ENCODE measurements at places on chromosomes 12 and 14.

DNA sequence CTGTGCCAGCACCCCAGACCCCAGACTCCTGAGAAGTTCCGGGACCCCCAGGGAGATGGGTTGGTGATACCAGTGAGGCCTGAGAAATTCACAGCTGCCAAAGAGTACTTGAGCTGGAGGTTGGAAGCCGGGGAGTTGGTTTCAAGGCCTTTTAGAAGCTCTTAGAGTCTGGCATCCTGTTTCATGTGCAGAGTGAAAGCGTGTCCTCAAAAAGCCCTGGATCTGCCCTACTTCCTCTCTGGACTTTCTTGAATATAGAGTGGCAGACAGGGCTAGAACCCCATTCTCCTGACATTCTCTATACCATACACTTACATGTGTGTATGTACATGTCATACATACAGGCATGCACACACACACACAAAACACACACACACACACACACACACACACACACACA is 31.3 kb upstream of the PPM1A start:
- no peak for DNase-seq

DNA sequence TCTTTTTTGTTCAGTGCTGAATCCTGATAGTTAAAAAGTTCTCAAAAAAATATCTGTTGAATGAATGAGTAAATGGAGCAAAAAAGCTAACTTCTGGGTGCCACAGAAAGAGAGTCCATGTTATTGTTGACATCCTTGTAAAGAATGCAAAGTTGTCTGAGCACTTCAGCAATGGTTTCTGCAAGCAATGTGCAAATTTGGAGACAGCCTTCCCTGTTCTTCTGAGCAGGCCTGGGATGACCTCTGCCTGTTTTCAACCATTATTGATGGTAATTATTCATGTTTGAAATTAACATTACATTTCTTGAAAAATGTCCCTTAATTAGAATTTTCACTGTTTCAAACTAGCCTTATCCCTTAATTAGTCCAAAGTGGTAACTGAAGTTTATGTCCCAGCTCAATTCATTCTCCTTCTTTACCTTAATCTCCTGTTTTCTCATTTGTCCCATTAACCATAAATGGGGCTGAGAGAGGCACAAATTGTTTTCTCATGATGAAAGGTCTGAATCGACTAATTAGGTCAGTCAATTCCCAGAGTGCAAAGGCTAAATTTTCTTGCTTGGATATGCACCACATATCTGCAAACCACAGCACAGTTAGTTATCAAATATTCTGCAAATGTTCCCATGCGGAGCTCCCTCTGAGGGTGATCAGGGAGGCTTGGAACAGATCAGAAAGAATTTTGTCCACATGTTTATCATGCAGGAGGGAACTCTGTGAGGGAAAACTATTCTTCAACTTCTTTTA is 139.4 kb upstream of the KRR1 start:
- no peak for DNase-seq

DNA sequence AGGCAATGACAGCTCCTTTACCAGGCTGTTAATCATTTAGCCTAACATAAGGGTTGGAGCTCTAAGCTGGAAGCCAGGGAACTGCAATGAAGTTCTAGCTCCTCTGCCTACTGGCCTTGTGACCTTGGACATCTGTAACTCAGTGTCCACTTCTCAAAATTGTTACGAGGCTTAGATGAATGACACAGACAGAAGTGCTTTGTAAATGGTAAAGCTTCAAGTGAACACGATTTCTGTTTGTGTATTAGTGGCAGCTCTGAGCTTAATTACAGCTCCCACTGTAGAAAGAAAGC is 122.8 kb downstream of the EML1 start:
- DNase-seq: no peak

DNA sequence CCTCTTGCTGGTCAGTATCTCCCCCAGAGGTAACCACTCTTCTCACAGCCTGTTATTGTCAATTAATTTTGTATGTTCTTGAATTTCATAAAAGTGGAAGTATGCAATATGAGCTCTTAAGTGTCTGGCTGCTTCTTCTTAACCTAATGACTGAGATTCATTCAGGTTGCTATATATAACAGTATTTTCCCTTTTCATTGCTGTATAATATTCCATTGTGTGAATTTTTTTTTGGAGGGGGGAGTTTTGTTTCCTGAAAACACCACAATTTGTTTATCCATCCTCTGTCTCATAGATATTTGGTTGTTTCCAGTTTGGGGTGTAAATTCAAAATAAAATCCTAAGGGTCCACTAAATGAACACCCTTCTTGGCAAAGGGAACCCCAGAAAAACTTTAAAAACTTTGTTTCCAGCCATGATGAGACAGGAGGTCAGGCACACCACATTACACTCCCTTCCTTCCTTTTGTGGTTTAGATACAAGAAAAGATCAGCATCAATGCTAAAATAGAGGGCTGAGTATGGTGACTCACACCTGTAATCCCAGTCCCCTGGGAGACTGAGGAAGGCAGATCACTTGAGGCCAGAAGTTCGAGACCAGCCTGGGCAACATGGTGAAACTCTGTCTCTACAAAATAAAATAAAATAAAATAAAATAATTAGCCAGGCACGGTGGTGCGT is 4.1 kb upstream of the DAO start:
- no peak for DNase-seq

GRCh38 chr12:107668320-107669098 is 17.1 kb upstream of the PWP1 start:
- DNase-seq: no peak

DNA sequence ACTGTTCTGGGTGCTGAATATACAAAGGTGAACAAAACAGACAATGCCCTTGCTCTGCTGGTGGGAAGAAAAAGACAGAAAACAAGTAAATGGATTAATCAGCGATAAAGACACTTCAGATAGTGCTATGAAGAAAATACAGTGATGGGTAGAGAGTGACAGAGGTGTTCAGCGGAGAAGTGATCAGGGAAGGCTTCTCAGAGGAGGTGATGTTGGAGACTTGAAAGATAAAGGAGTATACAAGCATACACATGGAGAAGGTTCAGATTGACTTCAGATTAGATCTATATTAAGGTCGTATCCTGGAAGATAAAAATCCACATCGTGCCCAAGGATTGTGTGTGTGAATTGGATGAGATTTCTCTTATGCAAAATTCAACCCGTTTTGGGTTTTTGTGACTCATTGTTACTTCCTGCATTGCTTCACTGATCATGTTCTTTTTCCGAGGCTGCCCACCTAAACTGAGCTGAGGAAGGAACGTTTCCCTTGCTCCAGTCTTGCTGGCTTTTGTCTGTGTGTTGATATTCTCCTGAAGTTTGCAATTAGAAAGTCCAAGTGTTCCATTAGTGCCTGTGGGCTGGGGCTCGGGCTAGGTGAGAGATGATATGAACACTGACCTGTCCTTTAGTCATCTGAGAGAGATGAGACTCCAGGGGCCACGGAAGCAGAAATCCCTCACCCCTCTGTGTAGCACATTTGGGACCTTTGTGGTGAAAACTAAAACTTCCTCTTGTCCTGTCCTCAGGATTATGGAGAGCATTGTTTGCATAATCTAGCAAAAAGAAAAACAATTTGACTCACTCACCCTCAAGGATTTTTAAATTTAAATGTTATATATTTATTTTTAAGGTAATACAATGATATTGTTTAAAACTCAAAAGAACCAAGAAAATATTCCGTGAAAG is 27.6 kb downstream of the PLXNC1 start:
- no peak for DNase-seq

GRCh38 chr14:91216731-91217226 is 27.7 kb downstream of the GPR68 start:
- no peak for DNase-seq

GRCh38 chr14:24434036-24434435 is 4.3 kb downstream of the KHNYN start:
- no peak for DNase-seq

DNA sequence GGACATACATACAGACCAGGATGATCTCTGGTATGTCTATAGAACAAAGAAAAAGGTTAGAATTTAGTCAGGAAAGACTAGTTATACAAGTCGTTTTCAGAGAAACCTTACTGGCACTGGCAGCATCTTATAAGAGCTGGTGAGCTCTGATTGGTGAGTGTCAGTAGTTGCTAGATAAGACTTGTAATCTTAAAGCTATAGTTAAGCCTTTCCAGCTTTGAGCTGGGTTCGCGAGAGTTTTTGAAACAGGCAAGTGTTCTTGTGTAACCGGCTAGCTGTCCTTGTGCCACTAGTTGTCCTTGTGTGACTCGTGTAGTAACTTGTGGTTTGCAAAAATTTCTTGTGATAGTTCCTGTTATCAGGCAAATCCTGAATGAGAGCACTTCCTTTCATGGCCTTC is 740.9 kb downstream of the GALC start:
- no peak for DNase-seq

DNA sequence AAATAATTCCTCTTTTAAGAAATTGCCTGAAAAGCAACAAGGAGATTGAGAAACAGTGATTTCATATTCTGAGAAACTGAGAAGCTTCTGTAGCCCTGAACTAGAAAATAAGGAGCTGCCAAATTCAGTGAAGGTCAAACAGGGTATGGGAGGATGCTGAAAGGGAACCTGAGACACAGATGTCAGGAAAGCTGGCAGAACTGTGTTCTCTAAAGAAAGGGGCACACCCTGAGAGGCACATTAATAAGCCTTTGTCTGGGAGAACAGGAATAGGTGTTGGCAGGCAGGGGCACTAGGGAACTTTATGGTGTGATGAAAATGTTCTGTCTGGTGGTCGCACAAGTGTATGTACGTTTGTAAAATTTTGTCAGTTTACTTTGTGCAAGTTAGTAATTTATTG is 29.6 kb downstream of the VRK1 start:
- DNase-seq: no peak

DNA sequence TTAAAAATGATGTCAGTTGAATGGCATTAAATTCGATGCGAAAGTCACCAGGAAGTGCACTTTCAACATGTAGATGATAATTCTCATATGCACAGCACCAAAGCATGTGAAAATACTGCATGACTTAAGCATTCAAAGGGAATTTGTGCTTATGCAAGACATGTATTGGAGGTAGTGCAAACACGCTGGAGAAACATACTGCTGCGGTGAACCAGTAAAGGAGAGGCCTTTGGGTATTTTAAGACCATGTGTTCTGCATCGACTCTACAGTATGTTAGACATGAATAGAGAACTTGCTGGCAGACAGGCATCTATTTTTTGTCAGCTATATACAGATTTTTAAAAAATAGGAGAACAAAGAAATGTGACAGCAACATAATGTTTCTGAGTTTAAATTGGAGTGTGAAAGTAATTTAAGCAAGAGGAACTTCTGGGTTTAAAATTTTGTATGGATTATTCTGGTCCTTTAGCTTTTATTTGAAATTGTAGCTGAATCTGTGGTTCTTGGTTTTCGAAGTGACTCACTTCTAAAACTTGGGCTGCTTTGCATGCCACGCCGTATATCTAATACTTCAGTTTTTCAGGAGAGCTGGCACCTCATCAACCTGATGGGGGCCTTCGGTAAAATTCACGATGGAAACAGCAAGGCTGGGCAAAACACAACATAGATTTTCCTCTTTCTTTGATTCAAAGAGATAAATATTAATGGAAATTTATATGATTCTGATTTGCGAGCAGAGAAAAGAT is 408.7 kb downstream of the APAF1 start:
- DNase-seq: no peak

GRCh38 chr14:95505030-95505589 is 11.3 kb downstream of the SYNE3 start:
- no peak for DNase-seq

DNA sequence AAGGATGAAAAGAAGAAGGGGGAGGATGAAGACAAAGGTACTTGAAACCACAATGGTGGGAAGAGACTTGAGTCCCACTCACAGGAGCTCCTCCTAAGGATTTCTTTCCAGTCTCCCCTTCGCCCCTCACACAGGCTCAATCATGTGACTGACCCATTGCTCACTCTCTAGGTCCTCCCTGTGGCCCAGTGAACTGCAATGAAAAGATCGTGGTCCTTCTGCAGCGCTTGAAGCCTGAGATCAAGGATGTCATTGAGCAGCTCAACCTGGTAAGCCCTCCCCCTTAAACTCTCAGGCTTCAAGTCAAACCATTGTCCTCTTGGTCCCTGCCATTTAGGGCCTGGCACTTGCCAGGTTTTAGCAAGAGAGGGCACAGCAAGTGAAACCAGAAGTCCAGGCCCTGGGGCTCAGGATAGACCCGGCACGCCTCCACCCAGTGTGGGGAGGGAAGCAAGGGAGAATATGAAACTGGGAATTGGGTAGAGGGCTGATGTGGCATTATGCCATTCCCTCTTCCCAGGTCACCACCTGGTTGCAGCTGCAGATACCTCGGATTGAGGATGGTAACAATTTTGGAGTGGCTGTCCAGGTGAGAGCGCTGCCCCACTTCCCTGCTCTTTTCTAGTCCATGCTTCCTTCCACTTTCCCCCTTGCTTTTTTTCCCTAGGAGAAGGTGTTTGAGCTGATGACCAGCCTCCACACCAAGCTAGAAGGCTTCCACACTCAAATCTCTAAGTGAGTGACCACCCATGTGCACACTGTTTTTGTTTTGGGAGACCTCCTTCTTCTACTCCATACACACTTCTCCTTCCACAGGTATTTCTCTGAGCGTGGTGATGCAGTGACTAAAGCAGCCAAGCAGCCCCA is 1.8 kb downstream of the PSME1 start:
- no peak for DNase-seq

- no peak for DNase-seq
Observed at GRCh38 chr14:68190032-68190431, 370.5 kb downstream of the RAD51B start.

GRCh38 chr12:38872561-38872960 is 32.8 kb downstream of the CPNE8 start:
- no peak for DNase-seq

GRCh38 chr14:75101491-75101890 is 25.4 kb downstream of the NEK9 start:
- DNase-seq: no peak

DNA sequence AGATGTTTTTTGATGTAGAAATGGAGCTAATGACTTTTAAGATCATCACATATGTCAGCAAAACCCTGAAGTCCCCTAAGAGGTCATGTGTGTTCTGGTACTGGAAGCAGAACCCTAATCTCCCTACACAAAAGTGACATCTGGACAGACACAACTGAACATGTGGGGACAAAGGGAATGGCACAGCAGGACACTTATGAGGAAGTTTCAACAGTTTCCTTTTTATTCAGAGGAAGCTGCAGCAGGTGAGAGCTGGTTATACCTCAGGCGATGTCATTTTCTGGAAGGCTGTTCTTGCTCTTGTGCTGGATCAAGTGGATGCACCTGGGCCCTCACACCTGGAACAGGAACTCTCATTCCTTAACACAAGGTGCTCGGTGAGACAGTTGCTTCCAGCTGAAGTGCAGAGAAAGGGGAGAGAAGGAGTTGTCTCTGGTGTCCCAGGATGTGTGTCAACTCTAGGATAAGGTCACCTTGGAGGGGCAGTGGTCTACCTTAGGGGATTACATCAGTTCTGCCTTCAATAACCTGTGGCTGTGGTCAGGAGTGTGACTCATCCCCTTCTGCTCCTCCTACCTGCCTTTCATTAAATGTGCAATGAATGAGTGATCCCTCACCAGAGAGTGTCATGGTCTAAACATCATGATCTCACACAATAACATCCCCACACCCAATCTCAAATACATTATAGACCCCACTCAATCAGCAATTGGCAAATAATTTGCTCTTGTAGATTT is 463.4 kb downstream of the TMEM121 start:
- DNase-seq: peak; percentile 17
